ENCODE measurements at places on chromosomes 13 and 19.
A peak's percentile ranks its signal among the peaks of the same experiment; 100 is the strongest.

GRCh38 chr13:41823476-41823875, 137.4 kb downstream of the VWA8 start:
- DNase-seq: no peak

- DNase-seq: no peak
These were observed 38.2 kb downstream of the TGDS start for GRCh38 chr13:94557684-94558235.

DNA sequence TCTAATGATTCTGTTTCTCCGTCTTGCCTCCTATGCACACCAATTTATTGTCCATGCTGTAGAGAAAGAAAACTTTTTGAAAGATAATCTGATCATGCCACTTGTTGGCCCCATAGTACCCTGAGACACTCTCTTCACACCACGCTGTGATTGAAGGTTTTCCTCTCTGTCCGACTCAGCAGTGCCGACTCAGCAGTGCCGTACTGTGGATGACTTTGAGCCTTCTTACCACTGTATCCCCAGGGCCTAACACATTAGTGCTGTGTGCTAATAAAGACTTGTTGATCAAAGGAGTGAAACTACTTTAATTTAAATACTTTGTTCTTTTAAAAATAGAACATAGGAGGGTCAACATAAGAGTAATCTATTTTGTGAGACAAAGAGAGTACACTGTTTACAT, 429.6 kb downstream of the KLF12 start:
- DNase-seq: no peak

- peak; percentile 57 for DNase-seq
These were observed 2.0 kb upstream of the LILRB2 start for GRCh38 chr19:54282686-54283470.

- DNase-seq: no peak
These were observed 129.3 kb downstream of the PTPRS start for GRCh38 chr19:5211217-5211822.

DNA sequence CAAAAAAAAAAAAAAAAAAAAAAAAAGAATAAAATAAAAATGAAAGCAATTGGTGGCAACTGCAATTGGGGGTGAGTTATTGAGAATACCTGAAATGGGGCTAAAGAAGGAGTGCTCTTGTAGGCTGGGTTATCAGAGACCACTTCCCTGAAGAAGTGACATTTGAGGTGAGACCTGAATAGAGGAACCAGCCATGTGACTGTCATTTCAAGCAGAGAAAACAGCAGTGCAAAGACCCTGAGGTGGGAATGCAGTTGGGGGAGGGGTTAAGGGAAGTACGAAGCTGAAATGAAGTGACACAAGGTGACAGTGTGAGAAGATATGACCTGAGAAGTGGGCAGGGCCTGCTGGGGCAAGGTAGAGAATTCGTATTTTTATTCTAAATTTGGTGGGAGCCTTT, 4.3 kb upstream of the PALM3 start:
- no peak for DNase-seq

- DNase-seq: no peak
These were observed 64.2 kb downstream of the DPY19L3 start for GRCh38 chr19:32469795-32470194.
